ENCODE measurements at places on chromosomes 1 and 21. TPM values are rescaled to one million over a fixed set of nuclear protein-coding genes. Genes with fewer than 3 reads are reported as not detected.

PDZK1IP1 gene
- total RNA-seq: not detected

C1QA gene
- 0.66 TPM for total RNA-seq

CD5L gene
- total RNA-seq: not detected

LCE2D gene
- total RNA-seq: not detected

CRYAA gene
- total RNA-seq: not detected

- no peaks in the 10 kb centered on the region for H3K27me3 ChIP-seq
- H3K4me3 ChIP-seq: no peak overlapping the region
- no peak overlapping the region for H3K27ac ChIP-seq
- no peak for DNase-seq
- no peaks in the 10 kb centered on the region for H3K36me3 ChIP-seq
- H3K4me1 ChIP-seq: no peaks in the 10 kb centered on the region
Measured at GRCh38 chr1:165068741-165069140, 287.8 kb downstream of the LMX1A start.

- H3K27me3 ChIP-seq: peaks cover 26% of the 10 kb centered on the region
- DNase-seq: no peak
- H3K4me1 ChIP-seq: no peaks in the 10 kb centered on the region
- H3K36me3 ChIP-seq: no peaks in the 10 kb centered on the region
- H3K4me3 ChIP-seq: no peak overlapping the region
Measured at GRCh38 chr1:4495809-4496208, 158.6 kb upstream of the AJAP1 start.

DNA sequence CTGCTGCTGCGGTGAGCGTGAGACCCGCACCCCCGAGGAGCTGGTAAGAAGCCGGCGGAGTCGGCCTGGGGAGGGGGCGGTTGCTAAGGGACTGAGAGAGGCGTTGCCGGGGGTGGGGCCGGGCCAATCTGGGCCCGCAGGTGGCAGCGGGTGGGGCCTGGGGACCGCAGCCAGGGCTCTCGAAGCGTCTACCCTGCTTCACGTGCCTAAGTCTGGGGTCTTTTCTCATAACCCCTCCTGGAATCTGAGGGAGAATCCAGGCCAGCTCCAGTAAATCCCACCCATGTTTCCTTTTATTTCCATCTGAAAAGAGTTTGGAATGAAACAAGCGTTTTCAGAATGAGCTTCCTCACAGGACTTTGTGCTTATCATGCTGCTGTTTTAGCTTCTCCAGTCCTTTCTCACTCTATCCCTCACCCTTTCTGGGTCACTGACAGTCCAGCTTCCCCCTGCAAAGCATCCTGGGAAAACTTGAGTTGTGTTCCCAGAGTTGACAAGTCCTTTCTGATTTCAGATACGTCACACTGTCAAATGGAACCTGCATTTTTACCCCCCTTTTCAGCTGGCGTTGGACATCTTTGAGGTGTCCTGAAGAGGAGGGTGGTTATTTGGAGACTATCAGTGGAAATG is 431 bp downstream of the CLCN6 start:
- H3K27ac ChIP-seq: peak overlapping the region; percentile 98
- no peaks in the 10 kb centered on the region for H3K27me3 ChIP-seq
- H3K4me3 ChIP-seq: peak overlapping the region; percentile 100
- DNase-seq: no peak

DNA sequence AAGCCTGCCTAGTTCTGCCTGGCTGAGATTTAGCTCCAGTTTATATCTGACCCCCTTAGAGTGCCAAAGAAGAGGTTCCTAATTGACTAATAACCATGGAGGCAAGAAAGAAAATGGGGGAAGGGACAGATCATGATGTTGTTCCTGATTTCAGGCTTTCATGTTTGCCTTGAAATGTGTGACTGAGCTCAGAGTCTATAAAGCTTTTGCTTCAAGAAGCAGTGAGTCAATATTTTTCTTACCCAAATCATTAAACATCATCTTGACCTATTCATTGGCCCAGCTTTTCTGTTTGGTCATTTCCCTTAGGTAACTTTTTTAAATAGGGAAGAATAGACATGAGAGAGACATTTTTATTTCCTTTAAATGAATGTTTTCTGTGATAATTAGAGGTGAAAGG is 55.9 kb downstream of the HHAT start:
- no peak overlapping the region for H3K27ac ChIP-seq
- H3K27me3 ChIP-seq: no peaks in the 10 kb centered on the region
- peaks cover 4% of the 10 kb centered on the region for H3K36me3 ChIP-seq
- H3K4me3 ChIP-seq: no peak overlapping the region
- H3K4me1 ChIP-seq: no peaks in the 10 kb centered on the region

- H3K27me3 ChIP-seq: peaks cover 46% of the 10 kb centered on the region
- H3K4me3 ChIP-seq: peak overlapping the region; percentile 30
- H3K27ac ChIP-seq: no peak overlapping the region
- peaks cover 8% of the 10 kb centered on the region for H3K4me1 ChIP-seq
Measured at GRCh38 chr1:37764414-37764825, 500 bp downstream of the EPHA10 start.

DNA sequence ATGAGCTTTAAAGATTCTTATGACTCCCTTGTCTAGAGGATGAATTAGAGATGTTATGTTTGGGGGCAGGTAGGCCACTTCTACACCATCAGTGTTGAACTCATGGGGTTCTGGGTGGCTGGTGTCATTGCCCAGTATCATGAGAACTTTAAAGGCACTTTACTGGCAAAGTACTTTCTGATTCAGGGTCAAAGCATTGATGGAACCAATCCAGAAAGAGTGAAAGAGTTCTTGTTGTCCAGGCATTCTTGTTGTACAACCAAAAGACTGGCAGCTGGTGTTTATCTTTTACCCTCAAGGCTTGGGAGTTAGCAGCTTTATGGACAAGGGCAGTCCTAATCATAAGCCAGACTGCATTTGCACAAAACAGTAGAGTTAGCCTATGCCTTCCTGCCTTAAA is 673.0 kb downstream of the USP25 start:
- H3K4me3 ChIP-seq: no peak overlapping the region
- no peak overlapping the region for H3K27ac ChIP-seq
- H3K27me3 ChIP-seq: no peaks in the 10 kb centered on the region
- H3K4me1 ChIP-seq: no peaks in the 10 kb centered on the region

DNA sequence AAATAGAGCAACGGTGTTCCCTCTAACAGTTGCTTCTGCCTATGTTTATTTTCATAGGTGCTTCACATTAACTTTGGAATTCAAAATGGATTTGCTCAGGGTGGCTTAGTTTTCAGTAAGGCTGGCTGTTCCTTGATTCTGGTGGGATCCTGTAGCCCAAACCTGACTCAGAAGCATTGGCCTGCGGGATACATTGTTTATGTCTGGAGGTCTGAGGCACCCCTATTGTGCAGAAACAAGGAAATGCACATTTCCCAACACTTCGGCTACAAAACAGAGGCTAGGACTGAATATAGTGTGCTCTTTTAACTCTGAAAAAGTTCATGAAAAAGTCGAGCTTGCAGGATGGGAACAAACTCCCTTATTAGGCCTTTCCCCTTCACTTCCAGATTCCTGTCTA is 133.8 kb upstream of the F3 start:
- H3K27me3 ChIP-seq: peaks cover 9% of the 10 kb centered on the region
- no peaks in the 10 kb centered on the region for H3K4me1 ChIP-seq
- H3K4me3 ChIP-seq: no peak overlapping the region
- H3K36me3 ChIP-seq: no peaks in the 10 kb centered on the region

DNA sequence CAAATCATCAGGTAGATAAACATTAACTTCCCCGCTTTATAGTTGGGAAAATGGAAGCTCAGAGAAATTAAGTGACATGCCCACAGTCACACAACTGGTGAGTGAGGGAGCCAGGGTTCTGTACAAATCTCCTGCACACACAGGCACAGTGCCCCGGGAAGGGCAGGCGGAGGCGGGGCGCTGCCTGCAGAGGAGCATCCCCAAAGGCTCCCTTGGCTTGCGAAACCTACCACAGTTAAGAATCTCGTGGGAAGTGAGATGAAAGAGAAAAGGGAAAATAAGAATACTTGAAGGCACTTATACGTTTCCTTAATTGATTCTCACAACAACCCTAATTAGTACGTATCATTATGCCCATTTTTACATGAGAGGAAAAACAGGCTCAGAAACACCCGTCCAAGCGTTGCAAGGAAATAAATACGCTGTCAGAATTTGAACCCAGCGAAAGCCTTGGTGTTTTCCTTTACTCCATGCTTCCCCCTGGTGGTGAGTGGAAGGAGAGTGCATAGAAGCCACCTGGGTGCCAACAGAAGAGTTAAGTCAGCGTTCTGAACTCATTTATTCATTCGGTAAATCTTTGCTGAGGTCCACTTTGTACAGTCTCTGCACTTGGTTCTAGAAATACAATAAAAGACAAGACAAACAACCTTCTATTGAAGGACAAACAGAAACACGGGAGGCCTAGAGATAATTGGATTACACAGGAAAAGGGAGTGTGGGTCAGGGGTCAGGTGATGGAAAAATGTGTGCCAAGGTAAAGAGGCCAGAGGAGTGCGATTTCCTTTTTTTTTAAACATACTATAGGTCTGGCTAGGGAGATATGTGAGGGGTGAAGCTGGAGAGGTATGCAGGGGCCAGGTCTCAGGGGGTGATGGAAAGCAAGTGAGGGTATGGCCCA is 28.4 kb downstream of the ACP6 start:
- no peak overlapping the region for H3K27ac ChIP-seq
- peaks cover 23% of the 10 kb centered on the region for H3K4me1 ChIP-seq
- H3K27me3 ChIP-seq: no peaks in the 10 kb centered on the region

DNA sequence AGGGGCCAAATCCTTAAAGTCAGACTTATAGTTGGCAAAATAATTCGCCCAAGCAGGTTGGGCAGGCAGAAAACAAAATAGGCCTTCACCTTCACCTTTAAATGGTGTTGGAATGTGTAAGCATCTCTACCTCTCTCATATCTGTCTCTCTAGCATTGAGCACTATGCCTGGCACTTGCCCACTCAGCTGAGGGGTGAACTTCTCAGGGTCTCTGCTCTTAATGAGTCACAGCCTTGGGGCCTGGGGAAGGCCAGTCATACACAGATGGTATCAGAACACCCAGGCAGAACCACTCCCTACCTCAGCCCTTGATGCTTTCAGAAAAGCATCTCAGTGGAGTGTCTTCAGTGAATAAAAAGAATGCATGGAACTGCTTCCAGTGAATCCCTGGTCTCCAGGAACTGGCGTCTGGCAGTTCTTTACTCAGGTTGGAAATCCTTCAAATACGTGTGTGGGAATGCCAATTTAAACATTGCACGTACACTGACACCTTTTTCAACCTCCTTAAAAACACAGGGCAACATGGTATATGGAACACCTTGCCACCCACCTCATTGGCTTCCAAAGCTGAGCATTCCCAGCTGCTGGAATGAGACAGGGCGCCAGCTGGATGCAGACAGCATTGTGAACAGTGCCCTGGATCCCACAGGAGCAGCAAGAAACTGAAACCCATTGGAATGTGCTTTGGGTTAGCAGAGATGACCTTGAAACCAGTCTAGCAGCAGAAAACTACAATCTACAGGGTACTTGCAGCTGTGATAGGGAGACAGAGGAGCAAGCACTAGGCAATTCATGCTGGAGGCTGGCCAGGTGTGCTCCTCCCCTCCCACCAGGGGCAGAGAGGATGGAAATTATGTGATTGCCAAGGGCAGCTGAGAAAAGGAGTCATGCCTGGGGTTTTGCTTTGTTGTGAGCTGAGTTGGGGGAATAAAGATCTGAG is 30.0 kb downstream of the ZNF697 start:
- no peaks in the 10 kb centered on the region for H3K27me3 ChIP-seq
- no peak overlapping the region for H3K4me3 ChIP-seq
- H3K36me3 ChIP-seq: no peaks in the 10 kb centered on the region
- no peak for DNase-seq
- H3K4me1 ChIP-seq: no peaks in the 10 kb centered on the region

DNA sequence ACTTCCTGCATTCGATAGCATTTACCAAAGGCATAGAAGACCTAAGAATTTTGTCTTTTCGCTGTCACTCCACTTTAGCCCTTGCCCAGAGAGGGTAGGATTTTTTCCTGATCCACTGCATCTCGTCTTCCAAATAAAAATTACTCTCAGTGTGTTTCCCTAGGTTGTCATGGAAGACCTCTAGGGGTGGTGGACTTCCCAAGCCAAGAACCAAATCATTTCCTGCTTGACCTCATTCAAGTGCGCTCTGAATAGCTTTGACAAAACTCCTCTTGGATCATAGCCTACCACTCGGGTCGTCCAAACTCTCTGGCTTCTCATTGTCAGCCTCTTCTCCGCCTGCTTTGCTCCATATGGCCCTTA is 431 bp upstream of the C1orf52 start:
- H3K27me3 ChIP-seq: no peaks in the 10 kb centered on the region
- H3K4me3 ChIP-seq: peak overlapping the region; percentile 95
- peak overlapping the region; percentile 88 for H3K27ac ChIP-seq

DNA sequence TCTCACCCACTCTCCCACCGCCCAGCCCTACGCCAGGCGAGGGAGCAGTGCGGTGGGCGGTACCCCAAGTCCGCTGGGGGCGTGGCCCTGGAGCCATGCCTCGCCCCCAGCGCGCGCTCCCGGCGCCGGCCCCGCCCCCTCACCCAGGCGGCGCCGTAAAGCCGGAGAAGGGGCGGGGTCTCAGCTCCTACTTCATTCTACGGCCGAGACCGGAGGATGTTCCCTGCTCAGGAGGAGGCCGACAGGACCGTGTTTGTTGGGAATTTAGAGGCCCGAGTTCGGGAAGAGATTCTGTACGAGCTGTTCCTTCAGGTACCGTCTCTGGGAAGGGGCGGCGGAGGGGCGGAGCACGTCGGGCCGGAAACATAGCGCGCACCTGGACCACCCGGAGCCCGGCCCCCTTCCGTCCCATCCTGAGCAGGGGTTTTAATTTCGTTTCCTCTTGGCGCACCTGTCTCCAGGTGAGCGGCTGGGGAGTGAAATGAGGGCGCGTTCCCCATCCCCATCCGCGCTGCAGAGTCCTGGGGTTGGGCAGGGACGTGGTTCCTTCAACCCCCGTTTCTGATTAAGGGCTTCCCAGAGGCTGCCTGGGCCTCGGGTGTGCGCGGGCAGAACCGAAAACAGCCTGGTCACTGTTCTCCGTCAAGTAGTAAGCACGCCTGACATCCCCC is at the start of gene RBM11:
Gene RBM11, plus strand, starts transcription at position 187 of the 671 bp plus-strand sequence. Its CDS starts 30 bp downstream, at position 217.
- peak within 1 kb of the TSS; percentile 85 for H3K4me3 ChIP-seq
- peak within 1 kb of the TSS; percentile 92 for H3K27ac ChIP-seq
- DNase-seq: peak; percentile 83
- peaks cover 5% of the 10 kb centered on the region for H3K4me1 ChIP-seq

- H3K27ac ChIP-seq: no peak overlapping the region
- no peaks in the 10 kb centered on the region for H3K36me3 ChIP-seq
- H3K27me3 ChIP-seq: peaks cover 11% of the 10 kb centered on the region
- peaks cover 7% of the 10 kb centered on the region for H3K4me1 ChIP-seq
Measured at GRCh38 chr1:33384040-33384812, 46.7 kb downstream of the PHC2 start.
